ENCODE measurements at places on chromosomes 5 and 9.
A peak's percentile ranks its signal among the peaks of the same experiment; 100 is the strongest.

DNA sequence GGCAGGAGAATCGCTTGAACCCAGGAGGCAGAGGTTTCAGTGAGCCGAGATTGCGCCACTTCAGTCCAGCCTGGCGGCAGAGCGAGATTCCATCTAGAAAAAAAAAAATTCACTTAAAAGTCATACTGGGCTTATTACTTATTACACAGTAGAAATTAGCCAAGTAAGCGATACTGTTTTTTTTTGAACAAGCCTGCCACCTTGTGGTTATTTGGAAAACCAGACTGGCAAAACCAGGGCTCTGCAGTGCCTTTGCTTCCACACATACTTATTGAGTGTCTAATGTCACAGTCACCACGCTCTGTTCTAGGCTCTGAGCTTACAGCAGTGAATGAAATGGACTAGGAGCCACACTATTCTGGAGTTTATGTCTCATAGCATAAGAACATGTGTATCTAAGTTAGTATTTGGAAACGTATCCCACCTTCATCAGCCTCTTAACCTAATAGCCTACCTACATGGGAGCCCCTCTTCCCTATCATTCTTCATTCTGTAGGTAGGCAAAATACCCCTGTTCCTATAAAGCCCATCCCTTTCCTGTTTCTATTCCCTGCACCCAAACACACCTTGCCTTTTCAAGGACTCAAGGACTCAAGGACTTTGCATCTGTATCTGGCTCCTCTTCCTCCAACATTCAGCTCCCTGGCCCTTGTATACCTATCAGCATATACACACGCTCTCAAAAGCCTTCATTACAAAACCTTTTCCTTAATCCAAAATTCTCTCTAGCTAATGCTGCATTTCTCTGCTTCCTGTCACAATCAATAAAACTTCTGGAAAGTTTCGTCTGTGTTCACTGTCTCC, 13.9 kb upstream of the BASP1 start:
- peak; percentile 80 for DNase-seq

GRCh38 chr9:29213417-29214153, 1640.3 kb upstream of the C9orf72 start:
- no peak for DNase-seq

DNA sequence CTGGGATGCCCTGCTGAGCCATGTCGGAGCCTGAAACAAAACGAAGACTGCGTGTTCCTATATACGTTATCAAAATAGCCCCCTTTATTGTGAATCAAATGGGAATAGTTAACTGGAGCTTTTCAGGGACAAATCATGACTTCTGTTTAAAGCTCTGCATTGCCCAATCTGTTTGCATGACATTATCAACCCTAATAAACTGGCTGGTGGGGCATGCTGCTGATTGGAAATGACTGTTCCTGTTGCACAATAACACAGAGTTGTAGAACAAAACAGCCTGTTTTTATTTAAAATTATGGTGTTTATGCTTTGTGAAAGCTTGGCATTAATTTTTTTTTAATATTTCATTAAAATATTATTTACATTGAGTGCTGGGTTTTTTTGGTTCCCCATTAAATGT, 215.5 kb downstream of the TMEM167A start:
- DNase-seq: no peak

- no peak for DNase-seq
Measured at GRCh38 chr5:123278284-123278683, 144.9 kb downstream of the CEP120 start.

Measured in NAMALWA (cell line).